ENCODE measurements at places on chromosomes 16 and 17.

DNA sequence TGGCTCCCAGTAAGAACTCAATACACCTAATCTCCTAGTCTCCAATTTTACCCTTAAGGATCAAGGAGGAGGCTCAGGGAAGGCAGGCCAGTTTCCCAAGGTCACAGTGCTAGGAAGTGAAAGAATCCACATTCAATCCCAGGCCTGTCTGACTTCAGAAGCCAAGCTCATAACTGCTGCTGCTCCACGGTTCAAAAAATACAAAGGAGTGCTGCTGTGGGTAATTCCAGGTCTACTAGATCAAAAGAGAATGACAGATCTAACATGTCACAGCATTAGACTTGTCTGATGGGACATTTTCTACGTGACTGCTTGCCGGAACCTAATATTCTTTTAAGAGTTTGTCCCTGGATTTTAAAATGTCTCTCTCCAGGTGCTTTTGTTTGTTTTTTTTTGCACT is 48.8 kb upstream of the IRX6 start:
- no peak for DNase-seq

DNA sequence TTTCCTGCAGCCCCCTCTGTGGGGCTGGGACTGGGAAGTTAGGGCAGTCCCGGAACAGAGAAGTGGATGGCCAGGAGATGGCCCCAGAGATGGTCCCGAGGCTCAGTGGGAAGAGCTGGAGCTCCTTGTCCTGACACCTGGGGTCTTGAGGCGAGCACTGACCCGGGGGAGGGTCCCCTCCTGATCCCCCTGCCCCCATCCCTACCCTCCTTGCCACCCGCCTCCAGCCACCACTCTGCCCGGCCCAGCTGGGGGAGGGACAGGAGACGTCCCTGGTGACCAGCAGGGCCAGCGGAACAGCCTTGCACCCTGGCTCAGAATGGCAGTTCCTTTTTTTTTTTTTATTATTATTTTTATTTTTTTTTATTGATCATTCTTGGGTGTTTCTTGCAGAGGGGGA is 13.9 kb upstream of the RNF213 start:
- DNase-seq = no peak

DNA sequence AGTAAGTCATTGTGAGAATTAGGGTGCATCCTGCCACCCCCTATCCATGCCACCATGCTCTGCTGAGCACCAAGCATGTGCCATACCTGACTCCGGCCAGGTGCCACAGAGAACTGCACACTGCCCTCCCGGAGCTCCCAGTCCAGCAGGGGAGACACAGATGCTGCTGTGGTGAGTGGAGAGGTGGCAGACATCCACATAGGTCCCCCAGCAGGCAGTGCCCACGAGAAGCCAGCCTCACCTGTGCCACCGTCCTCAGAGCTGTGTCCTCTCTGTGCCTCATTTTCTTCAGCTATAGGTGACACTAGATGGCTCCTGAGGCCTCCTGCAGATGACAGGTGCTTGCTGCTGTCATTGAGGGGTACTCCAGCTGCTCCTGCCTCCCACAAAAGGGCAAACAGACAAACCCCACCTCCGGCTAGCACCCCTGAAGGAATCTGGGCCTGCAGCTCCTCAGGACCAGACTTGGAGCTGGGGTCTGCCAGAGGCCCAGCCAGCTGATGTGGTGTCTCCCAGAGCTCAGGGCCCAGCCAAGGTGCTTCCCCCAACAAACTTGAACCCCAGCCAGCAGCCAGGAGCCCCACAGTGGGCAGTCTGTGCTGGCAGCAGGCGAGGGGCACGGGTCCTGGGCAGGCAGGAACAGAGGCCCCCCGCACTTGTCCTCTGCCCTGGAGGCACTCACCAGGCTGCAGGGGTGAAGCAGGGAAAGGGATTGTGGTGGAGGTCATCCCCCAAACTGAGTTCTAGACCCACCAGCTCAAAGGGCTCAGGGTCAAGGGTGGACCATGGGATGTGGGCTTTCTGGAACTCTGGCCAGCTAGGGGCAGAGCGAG is 17.1 kb downstream of the FOXJ1 start:
- DNase-seq = no peak

DNA sequence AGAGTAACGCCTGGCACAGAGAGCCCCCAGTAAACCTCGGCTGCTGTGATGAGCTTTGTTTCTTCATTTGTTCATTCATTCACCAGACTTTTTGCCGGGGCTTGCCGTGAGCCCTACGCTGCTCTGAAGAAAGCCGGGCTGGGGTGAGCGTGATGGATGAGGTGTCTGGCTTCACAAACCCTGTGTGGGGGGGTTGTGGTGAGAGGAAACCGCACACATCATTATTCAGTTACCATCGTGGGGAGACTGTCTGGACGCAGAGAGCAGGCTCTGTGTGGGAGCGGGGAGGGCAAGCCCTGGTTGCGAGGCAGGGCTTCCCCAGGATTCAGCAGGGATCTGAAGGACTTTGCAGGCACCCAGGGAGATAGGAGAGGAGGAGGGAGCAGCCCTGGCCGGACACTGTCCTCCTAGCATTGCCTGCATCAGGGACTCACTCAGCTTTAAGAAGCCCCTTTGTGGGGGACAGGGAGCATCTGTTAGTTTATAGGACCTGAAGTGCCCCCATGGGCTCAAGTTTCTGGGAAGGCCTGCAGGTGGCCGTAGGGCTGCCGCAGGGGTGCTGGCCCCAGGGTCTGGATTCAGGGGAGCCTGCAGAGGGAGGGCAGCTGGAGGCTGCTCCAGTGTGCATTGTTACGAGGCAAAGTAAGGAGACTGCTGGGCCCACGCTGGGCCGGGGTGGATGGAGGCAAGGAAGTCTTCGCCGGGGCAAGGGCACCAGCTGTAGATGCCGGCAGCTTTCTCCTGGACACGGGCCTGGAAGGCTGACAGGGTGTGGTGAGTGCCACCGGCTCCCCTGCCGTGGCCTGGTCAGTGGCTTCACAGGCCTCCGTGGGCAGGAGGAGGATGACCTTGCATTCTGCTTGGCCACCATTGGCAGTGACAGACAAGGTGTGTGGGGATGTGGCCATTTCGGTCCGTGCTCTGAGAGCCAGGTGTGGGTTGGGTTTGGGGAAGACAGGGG is 334.5 kb downstream of the SEC14L1 start:
- DNase-seq = peak; percentile 88
